ENCODE measurements at places on chromosomes 13 and 19.

GRCh38 chr13:97944396-97945029 is 9.0 kb upstream of the IPO5 start:
- no peak for DNase-seq

DNA sequence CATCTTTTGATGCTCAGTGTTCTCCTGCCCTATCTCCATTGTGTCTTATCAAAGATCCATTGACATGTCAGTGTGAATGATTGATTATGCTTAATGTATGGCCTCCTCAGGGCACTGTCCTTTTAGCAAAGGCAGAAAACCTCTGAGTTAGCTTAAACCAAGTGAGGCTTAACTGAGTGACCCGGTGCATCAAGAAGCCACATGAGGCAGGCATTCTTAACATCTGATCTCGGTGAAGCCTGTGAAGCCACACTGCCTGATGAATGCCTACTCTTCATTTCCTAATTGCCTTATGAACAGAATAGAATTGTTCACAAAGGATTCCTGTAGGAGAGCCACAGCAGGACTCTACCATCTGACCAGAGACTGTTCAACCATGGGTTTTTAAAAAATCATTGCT is 168.1 kb upstream of the SOX21 start:
- no peak for DNase-seq

- no peak for DNase-seq
Observed at GRCh38 chr13:48221686-48222187, 11.3 kb upstream of the ITM2B start.

GRCh38 chr13:32852526-32852925 is 163.7 kb upstream of the KL start:
- DNase-seq = no peak

- DNase-seq = no peak
Observed at GRCh38 chr13:111480503-111480902, 160.1 kb downstream of the TEX29 start.

DNA sequence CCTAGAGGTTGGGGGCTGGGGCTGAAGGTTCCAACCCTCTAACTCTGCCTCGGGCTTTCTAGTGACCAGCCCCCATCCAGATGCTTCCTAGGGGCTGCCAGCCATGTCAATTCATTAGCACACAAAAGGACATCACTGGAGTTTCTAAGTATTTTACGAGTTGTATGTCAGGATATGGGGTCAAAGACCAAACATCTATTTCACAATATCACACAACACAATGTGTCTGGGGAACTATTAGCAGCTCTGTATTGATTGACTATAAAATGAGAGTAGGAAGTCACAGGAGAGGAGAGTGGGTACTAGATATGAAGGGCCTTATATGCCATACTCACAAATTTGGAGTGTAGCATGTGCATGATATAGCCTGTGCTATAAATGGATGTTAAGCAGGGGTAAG is 42.1 kb downstream of the LPAR6 start:
- no peak for DNase-seq

DNA sequence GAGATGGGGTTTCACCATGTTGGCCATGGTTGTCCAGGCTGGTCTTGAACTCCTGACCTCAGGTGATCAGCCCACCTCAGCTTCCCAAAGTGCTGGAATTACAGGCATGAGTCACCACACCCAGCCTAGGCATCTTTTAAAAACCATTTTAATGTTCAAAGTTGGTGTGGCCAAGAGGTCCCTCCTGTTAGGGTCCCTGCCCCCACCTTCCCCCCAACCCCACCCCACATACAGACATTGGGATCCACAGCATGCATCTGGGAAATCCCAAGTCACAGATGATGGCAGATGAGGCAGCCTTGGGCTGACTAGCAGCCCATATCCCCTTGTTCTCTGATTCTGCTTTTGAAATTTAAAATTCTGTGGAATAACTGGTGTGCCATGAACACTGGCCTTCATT is 226.0 kb downstream of the KATNAL1 start:
- no peak for DNase-seq

All from NCI-H774 (cell line).